ENCODE measurements at places on chromosomes 12 and 14. TPM values are rescaled to one million over a fixed set of nuclear protein-coding genes. Genes with fewer than 3 reads are reported as not detected.

The LTB4R gene
- total RNA-seq, result 5.5 TPM

The CGRRF1 gene
- total RNA-seq, result 18.7 TPM

The HOMEZ gene
- 16.6 TPM for total RNA-seq

The C12orf56 gene
- not detected for total RNA-seq

The CCDC38 gene
- 0.07 TPM for total RNA-seq

The TAS2R42 gene
- not detected for total RNA-seq

Measured in astrocyte (in vitro differentiated cells and primary cell).